ENCODE measurements at places on chromosomes 4 and X.

DNA sequence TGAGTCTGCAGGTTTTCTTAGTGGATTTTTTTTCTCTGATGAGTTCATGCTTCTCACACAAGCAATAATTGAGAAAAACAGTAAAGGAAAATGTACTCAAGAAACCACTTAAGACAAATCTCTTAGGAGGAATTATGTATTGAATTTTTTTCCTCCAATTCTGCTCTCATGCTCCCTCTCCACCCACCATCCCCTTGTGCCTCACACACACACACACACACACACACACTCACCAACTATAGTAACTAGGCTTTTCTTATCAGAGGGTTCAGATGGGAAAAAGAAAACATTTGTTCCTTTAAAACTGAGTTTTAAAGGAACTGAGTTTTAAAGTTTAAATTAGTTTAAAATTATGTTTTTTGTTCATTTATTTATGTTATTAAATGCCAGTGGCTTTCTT lies 47.0 kb upstream of the ANXA10 start:
- DNase-seq, result no peak

DNA sequence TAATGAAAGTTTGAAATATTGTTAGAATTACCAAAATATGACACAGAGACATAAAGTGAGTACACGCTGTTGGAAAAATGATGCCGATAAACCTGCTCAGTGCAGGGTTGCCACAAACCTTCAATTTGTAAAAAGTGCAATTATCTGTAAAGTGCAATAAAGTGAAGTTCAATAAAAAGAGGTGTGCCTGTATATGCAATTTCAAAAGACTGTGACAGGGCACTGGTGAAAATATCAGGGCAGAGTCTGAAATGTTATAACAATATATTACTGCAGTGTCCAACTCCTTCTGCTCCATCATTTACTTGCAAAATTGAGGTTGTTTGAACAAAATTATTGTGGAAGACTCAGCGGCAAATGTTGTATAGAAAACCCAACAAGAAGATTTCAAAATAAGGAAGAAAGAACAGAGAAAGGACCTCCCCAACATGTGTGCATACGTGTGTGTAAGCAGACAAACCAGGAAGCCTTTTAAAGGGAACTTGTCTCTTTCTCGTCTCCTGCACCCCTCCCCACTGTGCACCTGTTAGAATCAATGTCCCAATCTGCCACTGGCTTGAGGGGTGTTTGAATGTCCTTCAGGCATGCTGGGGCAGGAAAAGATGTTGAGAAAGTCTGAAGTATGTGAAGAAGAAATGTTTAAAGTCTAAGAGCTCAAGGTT lies 96.2 kb downstream of the MAOB start:
- DNase-seq, result no peak

- DNase-seq, result no peak
Measured at GRCh38 chr4:104217526-104217925, 277.2 kb downstream of the CXXC4 start.

DNA sequence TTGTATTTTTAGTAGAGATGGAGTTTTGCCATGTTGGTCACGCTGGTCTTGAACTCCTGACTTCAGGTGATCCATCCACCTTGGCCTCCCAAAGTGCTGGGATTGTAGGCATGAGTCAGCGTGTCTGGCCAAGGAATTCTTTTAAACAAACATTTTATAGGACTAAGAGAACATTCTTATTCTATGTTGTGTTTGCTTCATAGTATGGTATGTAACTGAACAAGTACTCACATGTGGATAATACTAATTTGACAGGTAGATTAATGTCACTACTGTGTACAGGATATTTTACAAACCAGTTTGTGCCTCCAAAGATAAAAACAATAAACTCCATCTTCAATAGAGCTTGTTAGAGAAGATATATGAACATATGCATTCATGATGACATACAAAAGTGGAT lies 1353.4 kb downstream of the PCDH7 start:
- no peak for DNase-seq

- no peak for DNase-seq
Measured at GRCh38 chr4:85177092-85177491, 210.6 kb upstream of the WDFY3 start.

DNA sequence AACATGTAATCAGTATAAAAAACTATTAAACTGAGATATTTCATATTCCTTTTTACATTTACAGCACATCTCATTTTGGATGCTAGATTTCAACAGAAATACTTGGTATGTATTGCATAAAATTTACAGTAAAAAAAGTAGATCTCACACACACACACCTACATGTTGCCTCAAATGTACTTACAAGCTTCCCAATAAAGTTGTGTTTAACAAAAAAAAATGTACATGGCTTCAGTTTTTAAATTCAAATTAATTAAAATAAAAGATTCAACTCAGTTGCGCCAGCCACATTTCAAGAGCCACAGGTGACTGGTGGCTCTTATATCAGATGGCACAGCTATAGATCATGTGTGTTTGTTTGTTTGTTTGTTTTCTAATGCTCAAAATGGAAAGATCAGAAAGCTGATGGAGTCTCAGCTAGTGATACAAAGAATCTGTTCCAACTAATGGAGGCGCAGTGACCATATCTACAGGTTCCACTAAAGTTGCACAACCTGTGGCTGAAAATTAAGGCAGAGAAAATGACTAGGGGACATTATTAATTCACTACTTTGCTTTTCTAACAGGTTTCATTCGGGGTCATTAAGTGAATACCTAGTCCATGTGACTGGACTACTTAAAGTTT lies 45.0 kb downstream of the RBM47 start:
- DNase-seq, result no peak
